ENCODE measurements at places on chromosomes 4 and X.

DNA sequence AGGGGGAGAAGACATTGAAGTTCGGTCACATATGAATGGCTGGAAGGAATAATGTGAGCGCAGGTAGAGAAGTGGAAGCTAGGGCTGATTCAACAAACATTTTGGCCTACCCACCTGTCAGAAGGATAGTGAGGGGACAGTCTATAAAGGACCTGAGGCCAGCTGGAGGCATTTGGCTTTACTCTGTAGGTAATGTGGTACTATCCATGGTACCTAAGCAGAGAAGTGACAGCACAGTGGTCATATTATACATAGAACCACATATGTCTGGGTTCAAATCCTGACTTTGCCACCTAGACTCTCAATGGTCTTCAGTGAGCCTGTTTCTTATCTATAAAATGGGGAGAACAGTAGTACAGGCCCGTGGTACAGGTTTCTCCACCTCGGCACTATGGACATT, 257.1 kb downstream of the EVC2 start:
- DNase-seq = no peak

DNA sequence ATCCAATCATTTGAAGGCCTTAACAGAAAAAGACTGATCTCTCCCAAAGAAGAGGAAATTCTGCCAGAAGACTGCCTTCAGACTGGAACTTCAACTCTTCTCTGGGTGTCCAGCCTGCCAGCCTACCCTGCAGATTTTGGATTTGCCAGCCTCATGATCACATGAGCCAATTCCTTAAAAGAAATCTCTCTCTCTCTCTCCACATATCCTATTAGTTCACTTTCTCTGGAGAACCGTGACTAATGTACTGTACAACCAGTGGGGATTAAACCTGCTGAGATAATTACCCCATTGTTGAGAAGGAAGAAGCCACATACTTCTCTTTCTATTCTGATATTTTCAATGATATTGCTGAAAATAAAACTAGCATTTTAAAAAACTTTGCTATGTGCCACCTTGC, 711.3 kb upstream of the AMOT start:
- no peak for DNase-seq

GRCh38 chr4:1323635-1324442, 23.2 kb upstream of the UVSSA start:
- peak; percentile 51 for DNase-seq

GRCh38 chr4:180814875-180815417, 1428.3 kb upstream of the TENM3 start:
- DNase-seq = no peak

DNA sequence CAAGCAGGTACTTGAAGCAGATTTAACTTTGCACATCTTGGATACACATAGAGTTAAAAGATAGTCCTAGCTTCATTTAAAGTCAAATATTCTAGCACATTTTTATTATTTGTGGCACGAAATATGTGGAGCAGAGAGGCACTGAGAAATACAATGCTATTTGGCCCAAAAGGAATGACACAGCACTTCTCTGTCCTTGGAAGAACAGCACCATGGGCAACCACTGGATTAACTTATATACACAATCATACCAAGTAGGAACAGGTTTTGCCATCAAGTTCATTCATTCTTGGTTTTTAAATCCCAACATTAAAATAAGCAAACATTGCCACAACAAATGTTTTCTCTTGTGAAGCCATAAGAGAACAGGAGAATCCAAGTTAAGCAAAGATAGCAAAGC, 924 bp upstream of the ENAM start:
- no peak for DNase-seq

- no peak for DNase-seq
These were observed 102.7 kb downstream of the SLC4A4 start for GRCh38 chr4:71441186-71442169.

DNA sequence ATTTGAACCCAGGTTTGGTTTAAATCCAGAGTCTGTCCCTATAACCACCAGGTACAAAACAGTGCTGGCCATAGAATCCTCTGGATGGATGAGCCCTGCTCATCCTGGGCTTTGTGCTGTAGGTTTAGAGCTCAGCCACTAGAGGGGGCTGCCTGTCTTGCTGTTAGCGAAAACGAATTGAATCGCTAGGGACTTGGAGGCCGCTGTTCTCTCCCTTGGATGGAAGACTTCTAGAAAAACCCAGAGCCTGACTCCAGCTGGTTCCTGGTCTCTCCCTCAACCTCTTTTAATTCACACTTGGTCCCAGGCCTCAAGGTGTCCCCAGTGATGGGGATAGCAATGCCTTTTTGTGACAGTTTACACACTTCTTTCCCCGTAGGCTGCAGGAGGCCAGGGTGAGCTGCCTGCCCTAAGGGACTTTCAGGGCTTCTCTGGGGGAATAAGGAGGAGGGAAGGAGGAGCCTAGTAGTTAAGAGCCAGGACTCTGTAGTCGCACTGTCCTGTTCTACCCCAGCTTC, 8.7 kb downstream of the RIPPLY1 start:
- no peak for DNase-seq

DNA sequence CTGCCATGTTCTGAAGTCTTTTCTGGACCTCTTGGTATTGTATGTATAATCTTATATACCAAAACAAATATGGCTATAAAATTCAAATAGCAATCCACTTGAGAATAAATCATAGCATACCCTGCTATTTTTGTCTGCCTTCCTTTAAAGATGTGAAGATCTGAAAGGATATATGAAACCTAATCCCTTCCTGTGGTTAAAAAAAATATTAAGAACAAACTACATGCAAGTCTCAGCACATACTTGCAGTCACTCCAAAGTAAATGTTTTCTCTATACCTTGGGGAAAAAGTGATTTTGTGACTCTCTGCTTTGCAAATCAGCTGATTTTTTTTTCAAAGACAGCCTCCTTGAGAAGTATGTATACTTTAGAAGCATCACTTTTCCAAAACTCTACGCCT, 322.9 kb downstream of the ANKRD50 start:
- no peak for DNase-seq

DNA sequence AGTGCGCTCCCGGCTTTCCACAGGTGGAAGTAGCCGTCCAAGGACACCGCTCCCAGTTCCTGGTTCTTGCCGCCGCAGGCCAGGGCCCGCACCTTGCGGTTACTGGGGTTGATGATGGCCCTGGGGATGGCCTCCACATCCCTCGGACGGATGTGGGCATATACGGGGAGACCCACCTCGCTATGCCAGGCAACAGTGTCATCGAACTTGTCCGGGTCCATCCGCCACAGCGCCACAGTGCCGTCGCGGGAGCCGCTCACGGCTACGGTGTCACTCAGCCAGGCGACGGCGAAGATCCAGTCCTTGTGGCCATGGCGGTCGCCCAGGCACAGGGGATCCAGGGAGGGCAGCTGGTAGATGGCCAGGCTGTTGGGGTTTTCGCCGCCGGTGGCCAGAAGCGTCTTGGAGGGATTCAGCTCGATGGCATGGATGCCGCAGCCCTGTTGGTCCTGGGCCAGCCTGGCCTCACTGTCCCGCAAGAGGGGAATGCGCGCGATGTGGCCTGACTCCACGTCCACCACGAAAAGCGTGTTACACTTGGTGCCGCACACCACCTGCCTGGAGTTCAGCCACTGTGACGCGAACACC, 795 bp downstream of the DCAF12L1 start:
- DNase-seq = no peak
